ENCODE measurements at places on chromosomes 2 and 18.

DNA sequence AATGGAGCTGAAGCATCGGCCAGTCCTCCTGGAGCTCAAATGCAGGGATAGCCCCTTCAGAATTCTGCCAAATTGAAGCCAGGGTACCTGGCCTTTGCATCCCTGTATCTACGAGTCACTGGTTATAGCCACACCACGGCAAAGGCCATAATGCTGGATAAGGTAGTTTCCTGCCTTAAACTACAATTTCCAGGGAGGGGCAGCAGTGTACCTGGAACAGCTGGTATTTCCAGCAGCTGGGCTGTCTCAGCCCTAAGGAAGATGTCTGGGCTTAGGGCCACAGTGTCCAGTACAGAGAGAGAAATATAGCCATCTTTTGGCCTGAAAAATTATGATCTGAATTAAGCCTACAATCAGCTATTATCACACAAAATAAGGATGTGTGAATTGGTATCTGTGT is 180.3 kb downstream of the GCA start:
- no peak for DNase-seq

- no peak for DNase-seq
Observed at GRCh38 chr2:154495455-154495868, 203.0 kb upstream of the KCNJ3 start.

- DNase-seq = no peak
Observed at GRCh38 chr18:73408469-73408868, 540.7 kb upstream of the NETO1 start.

- no peak for DNase-seq
Observed at GRCh38 chr2:73292906-73293533, 328 bp downstream of the EGR4 start.

- no peak for DNase-seq
Observed at GRCh38 chr2:71560638-71561011, 107.3 kb downstream of the DYSF start.

DNA sequence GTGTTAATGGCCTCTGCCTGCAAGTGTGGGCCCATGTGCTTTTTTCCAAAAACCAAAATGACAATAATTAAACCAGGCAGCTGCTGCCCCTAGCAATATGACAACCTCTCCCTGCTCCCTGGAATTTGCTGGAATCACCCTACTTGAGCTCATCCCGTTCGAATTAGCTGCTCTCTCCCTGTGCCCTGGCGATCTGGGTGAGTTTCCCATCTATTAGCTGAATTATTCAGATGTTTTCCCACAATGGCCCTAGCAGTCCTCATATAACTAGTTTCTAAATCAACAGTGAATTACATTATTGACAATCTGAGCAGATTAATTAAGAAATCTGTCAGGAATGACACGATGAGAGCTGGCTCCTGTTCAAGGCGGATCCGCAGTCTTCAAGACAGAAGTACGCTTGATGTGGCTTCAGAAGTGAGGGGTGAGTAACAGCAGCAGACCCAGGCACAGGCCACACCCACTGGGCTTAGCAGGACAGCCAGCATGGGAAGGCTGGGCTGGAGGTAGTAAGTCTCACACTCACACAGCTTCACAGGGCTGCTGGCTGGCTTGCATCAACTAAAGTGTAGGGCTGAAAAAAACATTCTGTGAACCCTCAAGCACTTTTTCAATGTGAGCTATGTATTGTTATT is 366.2 kb upstream of the ID2 start:
- DNase-seq = no peak

GRCh38 chr18:56167366-56167765 is 471.0 kb downstream of the TXNL1 start:
- DNase-seq = no peak

- no peak for DNase-seq
Observed at GRCh38 chr2:25274868-25275574, 66.7 kb downstream of the DNMT3A start.

DNA sequence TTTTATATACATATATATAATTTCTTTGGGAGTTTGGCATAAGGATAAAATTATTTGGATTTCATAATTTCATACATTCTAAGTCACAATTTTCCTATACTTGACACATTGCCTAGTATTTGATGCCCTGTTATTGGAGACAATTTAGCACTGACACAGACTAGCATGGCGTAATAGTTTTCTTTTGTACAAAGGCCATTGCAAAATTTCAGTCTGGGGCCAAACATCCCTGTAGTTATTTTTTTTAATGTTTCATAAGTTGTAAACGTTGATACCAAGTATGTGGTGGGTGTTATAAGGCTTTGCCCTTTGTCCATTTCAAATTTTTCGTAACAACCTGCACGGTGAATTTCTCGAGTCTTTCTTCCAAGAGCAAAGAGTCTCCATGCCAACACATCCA is 95.7 kb upstream of the NRP2 start:
- DNase-seq = no peak

- no peak for DNase-seq
Observed at GRCh38 chr2:46555646-46556234, 76.4 kb downstream of the TMEM247 start.

All from stimulated activated CD8-positive, alpha-beta memory T cell treated with anti-CD3 and anti-CD28 coated beads, Interleukin-4, amount 100 ng/mL, for 1 hour (primary cell).